ENCODE measurements at places on chromosomes 7 and 10. TPM values are rescaled to one million over a fixed set of nuclear protein-coding genes. Genes with fewer than 3 reads are reported as not detected.

The C7orf33 gene
- not detected for total RNA-seq

The CALHM3 gene
- not detected for total RNA-seq

- H3K4me3 ChIP-seq, result no peak overlapping the region
- H3K4me1 ChIP-seq, result no peaks in the 10 kb centered on the region
- no peaks in the 10 kb centered on the region for H3K27me3 ChIP-seq
- H3K27ac ChIP-seq, result no peak overlapping the region
These were observed 94.8 kb downstream of the CALN1 start for GRCh38 chr7:72317341-72317740.

The PHKG1 gene
- 0.97 TPM for total RNA-seq

DNA sequence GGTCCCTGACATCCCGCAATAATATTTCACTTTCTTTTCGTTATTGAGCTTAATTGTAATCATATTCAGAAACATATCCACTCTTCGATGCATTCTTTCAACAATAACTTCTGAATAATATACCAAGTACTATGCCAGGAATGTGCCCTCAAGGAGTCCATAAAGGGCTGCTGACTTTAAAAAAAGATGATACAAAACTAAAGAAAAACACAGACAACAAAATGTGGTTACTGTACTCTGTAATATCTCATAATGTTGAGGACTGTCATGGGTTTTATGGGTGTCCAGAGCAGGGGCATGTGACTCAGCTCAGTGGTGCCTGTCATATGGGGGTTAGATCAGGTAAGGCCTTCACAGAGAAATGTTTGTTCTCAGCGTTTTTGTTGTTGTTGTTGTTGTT is 73.7 kb downstream of the ARL4A start:
- H3K27me3 ChIP-seq, result no peaks in the 10 kb centered on the region
- DNase-seq, result no peak
- no peaks in the 10 kb centered on the region for H3K36me3 ChIP-seq
- no peaks in the 10 kb centered on the region for H3K4me1 ChIP-seq

The ZNF239 gene
- 14.4 TPM for total RNA-seq

GRCh38 chr7:28442540-28443420 is 30.5 kb downstream of the CREB5 start:
- DNase-seq, result no peak
- no peaks in the 10 kb centered on the region for H3K36me3 ChIP-seq
- no peak overlapping the region for H3K27ac ChIP-seq
- no peak overlapping the region for H3K4me3 ChIP-seq
- no peaks in the 10 kb centered on the region for H3K27me3 ChIP-seq

The MAT1A gene
- not detected for total RNA-seq

- H3K27ac ChIP-seq, result no peak overlapping the region
- no peak for DNase-seq
- no peaks in the 10 kb centered on the region for H3K27me3 ChIP-seq
These were observed 45.1 kb upstream of the LYZL1 start for GRCh38 chr10:29243750-29244149.

DNA sequence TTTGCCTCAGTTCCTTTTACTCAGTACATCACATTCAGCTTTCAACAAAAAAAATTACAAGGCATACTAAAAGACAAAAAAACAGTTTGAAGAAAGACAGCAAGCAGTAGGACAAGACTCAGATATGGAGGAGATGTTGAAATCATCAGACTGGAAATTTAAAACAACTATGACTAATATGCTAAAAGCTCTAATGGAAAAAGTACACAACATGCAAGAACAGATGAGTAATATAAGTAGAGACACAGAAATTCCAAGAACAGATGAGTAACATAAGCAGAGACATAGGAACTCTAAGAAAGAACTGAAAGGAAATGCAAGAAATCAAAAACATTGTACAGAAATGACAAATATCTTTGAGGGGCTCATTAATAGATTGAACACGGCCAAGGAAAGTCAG is 402.6 kb downstream of the NEBL start:
- H3K27me3 ChIP-seq, result no peaks in the 10 kb centered on the region
- H3K4me3 ChIP-seq, result no peak overlapping the region
- H3K27ac ChIP-seq, result no peak overlapping the region
- H3K36me3 ChIP-seq, result no peaks in the 10 kb centered on the region

- H3K27ac ChIP-seq, result no peak overlapping the region
- no peaks in the 10 kb centered on the region for H3K4me1 ChIP-seq
These were observed 63.5 kb downstream of the PIK3AP1 start for GRCh38 chr10:96656839-96657238.

- no peak for DNase-seq
- H3K4me1 ChIP-seq, result no peaks in the 10 kb centered on the region
- H3K27ac ChIP-seq, result no peak overlapping the region
- H3K4me3 ChIP-seq, result no peak overlapping the region
- no peaks in the 10 kb centered on the region for H3K36me3 ChIP-seq
- no peaks in the 10 kb centered on the region for H3K27me3 ChIP-seq
These were observed 9.6 kb upstream of the NUPR2 start for GRCh38 chr7:56125831-56126230.

The ANKRD61 gene
- total RNA-seq, result not detected

The CWF19L1 gene
- 31.3 TPM for total RNA-seq

DNA sequence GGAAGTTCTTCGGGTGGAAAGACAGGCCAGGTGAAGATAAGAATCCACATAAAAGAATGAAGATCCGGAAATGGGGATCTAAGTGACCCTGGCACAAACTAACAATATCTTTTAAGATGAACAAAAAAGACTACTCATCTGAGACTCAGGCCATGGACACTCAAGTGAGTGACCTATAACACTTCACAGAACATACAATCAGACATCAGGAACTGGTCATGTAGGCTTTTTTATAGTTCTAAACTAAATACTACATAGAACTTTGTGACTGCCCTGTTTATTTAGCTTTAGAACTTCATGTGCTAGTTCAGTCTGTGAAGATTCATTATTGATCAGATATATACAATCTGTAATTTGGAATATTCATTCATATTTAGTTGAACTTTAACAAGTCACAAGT is 52.8 kb downstream of the MMRN2 start:
- no peaks in the 10 kb centered on the region for H3K36me3 ChIP-seq
- no peaks in the 10 kb centered on the region for H3K4me1 ChIP-seq
- no peak for DNase-seq
- H3K27me3 ChIP-seq, result no peaks in the 10 kb centered on the region

- H3K27me3 ChIP-seq, result no peaks in the 10 kb centered on the region
- peak; percentile 6 for DNase-seq
- no peak overlapping the region for H3K4me3 ChIP-seq
These were observed 305.1 kb downstream of the PTPRN2 start for GRCh38 chr7:158282461-158283001.

DNA sequence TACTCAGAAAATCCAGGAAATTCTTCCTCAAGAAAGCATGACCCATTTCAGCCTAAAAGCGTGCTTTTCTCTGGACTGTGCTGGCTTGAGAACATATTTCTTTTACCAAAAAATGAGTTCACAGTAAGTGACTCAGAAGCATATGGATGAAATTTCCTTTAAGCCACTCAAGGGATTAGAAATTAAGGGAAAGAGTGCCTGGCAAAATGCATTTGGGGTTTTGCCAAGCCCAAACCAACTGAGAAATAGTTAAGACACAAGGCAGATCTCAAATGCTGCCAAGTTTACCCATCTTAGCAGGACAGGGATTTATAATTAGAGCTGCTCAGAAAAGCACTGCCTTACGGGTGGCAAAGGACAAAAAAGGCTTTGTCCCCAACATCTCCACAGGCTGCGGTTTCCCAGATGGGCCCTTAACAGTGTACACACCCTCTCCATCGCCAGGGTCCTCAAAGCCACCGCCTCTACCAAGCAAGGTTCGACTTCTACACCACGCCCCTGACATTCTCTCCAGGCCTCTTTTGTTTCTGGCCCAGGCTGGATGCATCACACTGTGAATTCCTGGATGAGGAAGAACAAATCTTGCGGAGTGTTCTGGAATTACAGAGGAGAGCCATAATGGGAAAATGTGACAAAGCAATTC is 30.1 kb upstream of the CDHR3 start:
- DNase-seq, result no peak
- no peak overlapping the region for H3K4me3 ChIP-seq
- H3K27ac ChIP-seq, result no peak overlapping the region
- H3K27me3 ChIP-seq, result no peaks in the 10 kb centered on the region
- H3K4me1 ChIP-seq, result no peaks in the 10 kb centered on the region

GRCh38 chr7:26136831-26137230 is 15.2 kb upstream of the NFE2L3 start:
- H3K4me3 ChIP-seq, result no peak overlapping the region
- DNase-seq, result no peak
- no peak overlapping the region for H3K27ac ChIP-seq
- no peaks in the 10 kb centered on the region for H3K27me3 ChIP-seq
- no peaks in the 10 kb centered on the region for H3K36me3 ChIP-seq

The AGR2 gene
- total RNA-seq, result not detected

- peaks cover 11% of the 10 kb centered on the region for H3K4me1 ChIP-seq
- no peak for DNase-seq
- H3K27ac ChIP-seq, result no peak overlapping the region
- no peaks in the 10 kb centered on the region for H3K36me3 ChIP-seq
- no peaks in the 10 kb centered on the region for H3K27me3 ChIP-seq
These were observed 34.2 kb downstream of the GPER1 start for GRCh38 chr7:1121886-1122831.

GRCh38 chr10:90319188-90319914 is 538.5 kb downstream of the HTR7 start:
- no peaks in the 10 kb centered on the region for H3K27me3 ChIP-seq
- no peaks in the 10 kb centered on the region for H3K4me1 ChIP-seq
- no peak overlapping the region for H3K27ac ChIP-seq
- DNase-seq, result no peak

DNA sequence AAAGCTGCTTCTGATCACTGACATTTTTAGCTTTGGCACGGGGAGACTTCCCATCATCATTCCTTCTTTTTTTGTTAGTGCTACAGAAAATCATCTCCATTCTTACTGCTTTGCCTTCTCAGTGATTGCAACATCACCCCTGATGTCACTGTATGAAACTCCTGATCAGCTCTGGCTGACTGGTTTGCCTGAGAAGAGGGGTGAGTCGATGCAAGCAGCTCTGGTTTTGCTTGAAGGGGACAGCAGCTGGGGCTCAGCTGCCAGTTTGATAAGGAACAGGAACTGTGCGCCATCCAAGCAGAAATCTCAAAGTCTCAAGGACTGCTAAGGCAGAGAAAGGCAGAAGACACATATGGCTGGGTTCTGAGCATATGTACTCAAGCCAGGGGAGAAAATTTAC is 808.5 kb upstream of the CELF2 start:
- H3K4me1 ChIP-seq, result peaks cover 6% of the 10 kb centered on the region
- H3K36me3 ChIP-seq, result no peaks in the 10 kb centered on the region
- H3K27ac ChIP-seq, result peak overlapping the region; percentile 61
- H3K27me3 ChIP-seq, result no peaks in the 10 kb centered on the region

GRCh38 chr10:33073641-33074415 is 115.8 kb upstream of the ITGB1 start:
- no peaks in the 10 kb centered on the region for H3K4me1 ChIP-seq
- DNase-seq, result peak; percentile 29
- H3K27ac ChIP-seq, result no peak overlapping the region
- H3K4me3 ChIP-seq, result no peak overlapping the region
- H3K36me3 ChIP-seq, result no peaks in the 10 kb centered on the region
- H3K27me3 ChIP-seq, result no peaks in the 10 kb centered on the region

DNA sequence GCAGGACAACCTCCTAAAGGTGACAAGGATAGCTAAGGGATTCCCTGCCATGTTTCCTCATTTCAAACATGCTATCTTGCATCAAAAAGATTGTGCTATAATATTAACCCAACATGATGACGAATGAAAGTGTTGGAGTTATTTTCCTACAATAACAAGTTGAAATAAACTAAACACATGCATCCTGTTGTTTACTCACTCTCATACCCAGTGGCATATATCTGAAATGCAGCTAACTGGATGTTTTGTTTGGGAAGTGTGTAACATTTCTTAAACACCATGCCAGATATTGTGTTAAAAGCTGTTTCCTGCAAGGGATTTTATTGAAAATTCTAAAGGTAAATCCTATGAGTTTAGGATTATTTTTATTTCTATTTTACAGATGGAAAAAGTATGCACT is 139.6 kb downstream of the TFPI2 start:
- H3K4me1 ChIP-seq, result no peaks in the 10 kb centered on the region
- no peak overlapping the region for H3K27ac ChIP-seq
- H3K27me3 ChIP-seq, result no peaks in the 10 kb centered on the region
- no peak overlapping the region for H3K4me3 ChIP-seq

- no peaks in the 10 kb centered on the region for H3K4me1 ChIP-seq
- no peak overlapping the region for H3K4me3 ChIP-seq
- H3K36me3 ChIP-seq, result no peaks in the 10 kb centered on the region
- DNase-seq, result no peak
- H3K27ac ChIP-seq, result peak overlapping the region; percentile 70
- H3K27me3 ChIP-seq, result no peaks in the 10 kb centered on the region
These were observed 92.4 kb downstream of the CXCL12 start for GRCh38 chr10:44292390-44293002.

DNA sequence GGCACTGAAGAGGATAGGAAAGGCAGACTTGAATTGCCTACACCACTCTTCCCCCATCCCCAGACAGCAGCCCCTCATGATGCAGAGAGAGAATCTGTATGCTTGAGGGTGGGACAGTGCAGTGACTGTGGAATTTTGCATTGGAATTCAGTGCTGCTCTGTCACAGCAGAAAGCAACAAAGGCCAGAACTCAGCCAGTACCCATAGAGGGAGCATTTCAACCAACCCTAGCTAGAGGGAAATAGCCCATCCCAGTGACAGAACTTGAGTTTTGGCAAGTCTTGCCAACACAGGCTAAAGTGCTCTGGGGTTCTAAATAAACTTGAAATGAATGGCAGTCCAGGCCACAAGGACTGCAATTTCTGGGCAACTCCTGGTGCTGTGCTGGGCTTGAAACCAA is 80.4 kb downstream of the TES start:
- no peak overlapping the region for H3K4me3 ChIP-seq
- DNase-seq, result no peak
- no peaks in the 10 kb centered on the region for H3K4me1 ChIP-seq
- H3K36me3 ChIP-seq, result no peaks in the 10 kb centered on the region

DNA sequence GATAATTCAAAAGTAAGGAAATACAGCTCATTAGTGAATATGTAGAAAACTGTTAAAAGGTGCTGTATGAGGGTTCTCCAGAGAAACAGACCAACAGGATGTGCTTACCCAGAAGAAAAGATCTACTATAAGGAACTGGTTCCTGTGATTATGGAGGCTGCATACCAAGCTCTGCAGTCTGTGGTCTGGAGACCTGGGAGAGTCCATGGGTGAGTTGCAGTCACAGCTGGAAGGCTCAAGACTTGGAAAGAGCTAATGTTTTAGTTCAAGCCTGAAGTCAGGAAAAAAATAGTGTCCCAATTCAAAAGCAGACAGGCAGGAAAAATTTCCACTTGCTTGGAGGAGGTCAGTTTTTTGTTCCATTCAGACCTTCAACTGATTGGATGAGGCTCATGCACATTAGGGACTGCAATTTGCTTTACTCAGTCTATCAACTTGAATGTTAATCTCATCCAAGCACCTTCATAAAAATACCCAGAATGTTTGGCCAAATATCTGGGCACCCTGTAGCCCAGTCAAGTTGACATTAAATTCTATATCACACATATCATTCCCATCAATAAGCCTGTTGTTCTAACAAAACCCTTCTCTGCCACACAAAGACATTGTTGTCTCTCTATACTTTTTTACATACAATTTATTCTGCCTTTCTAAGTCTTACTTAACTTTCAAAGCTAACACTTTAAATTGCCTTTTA is 197.9 kb upstream of the KLF6 start:
- DNase-seq, result no peak
- H3K4me1 ChIP-seq, result no peaks in the 10 kb centered on the region
- H3K27me3 ChIP-seq, result no peaks in the 10 kb centered on the region
- no peaks in the 10 kb centered on the region for H3K36me3 ChIP-seq

All from uterus (tissue), 4 donors.